ENCODE measurements at places on chromosomes 3 and 15. TPM values are rescaled to one million over a fixed set of nuclear protein-coding genes. Genes with fewer than 3 reads are reported as not detected.

SHF gene
- total RNA-seq: 26.2 TPM

UROC1 gene
- 0.32 TPM for total RNA-seq

PRRT3 gene
- 3.5 TPM for total RNA-seq

GRCh38 chr15:31361764-31362515, 35.3 kb downstream of the KLF13 start:
- no peak for DNase-seq

- DNase-seq: no peak
These were observed 232.0 kb downstream of the ZBBX start for GRCh38 chr3:167148136-167148535.

DNA sequence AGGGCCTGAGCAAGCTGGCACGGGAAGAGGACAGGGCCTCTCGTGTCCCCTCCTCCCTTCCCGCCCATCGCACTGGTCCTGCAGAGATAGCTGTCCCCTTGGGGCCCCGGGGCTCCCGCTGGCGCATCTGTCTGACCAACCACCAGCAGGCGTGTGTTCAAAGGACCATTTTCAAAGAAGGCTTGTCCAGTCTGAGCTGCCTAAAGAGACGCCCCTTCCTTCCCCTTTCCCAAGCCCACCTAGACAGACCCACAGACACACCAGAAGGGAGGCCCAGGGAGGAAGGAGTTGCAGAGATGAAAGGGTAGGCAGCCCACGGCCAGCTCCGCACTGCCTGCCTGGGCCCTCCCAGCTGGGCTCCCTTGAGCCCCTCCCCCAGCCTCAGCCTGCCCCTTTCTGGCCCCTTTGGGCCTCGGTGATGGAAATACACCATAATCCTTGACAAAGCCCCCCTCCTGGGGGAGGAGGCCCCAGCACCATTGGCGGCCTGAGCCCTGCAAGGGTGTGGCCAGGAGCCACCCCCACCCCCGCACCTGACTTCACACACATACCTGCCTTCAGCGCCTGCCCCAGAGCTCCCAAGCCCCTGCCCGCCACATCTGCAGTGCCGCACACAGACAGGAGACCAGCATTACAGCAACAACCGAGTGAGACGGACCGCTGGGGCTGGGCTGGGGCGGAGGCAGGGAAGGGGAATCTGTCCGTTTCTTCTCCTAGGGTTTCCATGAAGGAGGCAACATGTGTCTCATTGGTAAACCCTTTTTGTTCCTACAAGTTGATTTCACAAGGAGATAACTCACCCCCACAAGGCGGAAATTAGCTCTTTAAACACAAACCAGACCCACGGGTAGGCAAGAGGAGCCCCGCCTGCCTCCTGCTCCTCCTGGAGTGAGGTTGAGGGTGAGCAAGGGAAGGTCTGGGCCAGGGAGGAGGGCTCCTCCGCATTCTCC, at the start of gene STRA6:
STRA6 (minus strand) TSS at position 336 of the 950 bp plus-strand sequence. CDS start 520 bp downstream, outside the sequence.
- no peak for DNase-seq

GRCh38 chr3:100082714-100083113, 31.6 kb downstream of the FILIP1L start:
- no peak for DNase-seq

DNA sequence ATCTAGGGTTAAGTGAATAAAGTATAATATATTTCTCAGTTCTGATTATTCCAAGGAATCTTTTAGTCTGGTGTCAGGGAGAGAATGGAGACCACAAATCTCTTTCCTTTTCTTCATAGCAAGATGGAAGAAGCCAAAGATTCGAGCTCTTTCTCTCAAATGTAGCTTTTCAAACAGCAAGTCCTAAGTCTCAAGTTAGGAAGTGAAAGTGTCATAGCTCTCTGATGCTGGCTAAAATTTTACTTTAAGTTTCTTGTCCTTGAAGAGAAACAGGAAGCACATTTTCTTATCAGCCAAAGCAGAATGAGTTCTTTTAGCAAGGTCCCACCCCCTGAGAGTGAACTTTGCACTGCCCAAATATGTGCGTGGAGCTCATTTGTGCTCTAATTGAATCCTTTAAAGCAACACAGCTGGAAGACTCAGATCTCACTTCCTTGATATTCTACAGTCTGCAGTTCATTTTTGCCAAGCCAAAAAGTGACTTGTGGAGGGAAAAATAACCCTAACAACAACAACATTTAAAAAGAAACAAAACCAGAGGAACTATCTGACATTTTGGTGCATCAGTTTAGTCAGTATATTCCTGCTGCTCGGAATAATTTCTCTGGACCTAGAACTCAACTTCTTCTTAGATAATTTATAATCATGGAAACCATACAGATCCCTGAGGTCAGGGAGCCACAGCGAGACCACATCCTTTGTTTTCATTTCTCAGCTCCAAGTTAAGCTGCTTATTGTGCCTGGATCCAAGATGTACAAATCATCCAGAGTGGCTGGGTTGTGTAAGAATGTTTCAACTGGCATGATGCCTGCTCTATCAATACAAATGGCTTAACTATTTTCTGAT, 238.7 kb upstream of the P2RY1 start:
- DNase-seq: peak; percentile 64

- no peak for DNase-seq
These were observed 23.2 kb downstream of the RCN2 start for GRCh38 chr15:76954744-76955143.
